ENCODE measurements at places on chromosomes 11 and 22.

DNA sequence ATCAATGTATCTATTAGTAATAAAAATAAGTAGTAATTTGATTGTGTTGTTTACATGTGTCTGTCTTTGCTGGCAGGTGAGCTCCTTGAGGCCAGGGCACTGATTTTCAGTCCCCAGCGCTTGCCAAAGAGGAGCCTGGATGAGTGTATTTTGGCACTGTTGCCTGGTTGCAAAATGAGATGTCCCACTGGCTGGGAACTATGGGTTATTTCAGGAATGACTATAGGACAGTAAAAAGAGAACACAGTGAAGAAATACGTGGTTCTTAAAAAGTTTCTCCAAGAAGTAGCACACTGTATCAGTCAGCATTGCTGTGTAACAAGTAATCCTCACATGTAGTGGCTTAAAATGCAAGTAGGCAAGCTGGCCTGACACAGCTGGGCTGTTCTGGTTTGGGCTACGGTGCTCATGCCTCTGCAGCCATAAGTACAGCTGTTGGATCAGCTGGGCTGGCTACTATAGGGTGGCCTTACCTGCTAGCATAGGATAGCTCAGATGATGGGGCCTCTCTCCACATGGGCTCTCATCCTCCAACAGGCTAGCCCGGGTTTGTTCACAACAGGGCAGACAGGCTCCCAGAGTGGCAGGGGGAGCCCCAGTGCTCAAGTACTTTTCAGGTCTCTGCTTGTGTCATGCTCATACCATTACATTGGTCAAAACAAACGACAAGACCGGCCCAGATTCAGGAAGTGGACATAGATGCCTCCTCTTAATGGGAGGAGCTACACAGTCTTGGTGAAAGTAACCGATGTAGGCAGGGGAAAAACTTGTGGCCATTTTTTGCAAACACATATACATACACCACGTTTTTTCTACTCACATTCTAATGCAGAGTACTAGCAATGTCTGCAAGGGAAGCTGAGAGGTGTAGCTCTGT lies 399.1 kb downstream of the LARGE1 start:
- DNase-seq: no peak

GRCh38 chr22:17284466-17284865 lies 65.2 kb upstream of the ADA2 start:
- DNase-seq: no peak

DNA sequence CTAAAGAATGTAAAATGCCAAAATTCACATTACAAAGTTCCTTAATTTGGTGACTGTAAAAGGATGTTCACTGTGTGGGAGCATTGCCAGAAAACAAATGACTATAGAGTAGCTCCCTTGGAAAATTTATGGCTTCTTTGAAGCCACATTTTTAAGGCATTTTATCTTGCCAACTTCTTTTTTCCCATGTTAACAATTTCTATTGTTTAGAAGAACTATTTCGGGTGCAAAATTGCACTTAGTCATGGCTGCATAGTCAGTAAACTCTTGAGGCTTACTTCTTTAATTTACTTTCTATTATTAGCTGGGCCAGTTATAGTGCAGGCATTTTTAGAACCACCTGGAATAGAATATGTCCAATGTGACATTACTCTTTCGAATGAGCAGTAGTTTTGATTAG lies 515.3 kb downstream of the JRKL start:
- peak; percentile 32 for DNase-seq

GRCh38 chr11:130523609-130524008 lies 75.2 kb downstream of the ADAMTS15 start:
- no peak for DNase-seq

DNA sequence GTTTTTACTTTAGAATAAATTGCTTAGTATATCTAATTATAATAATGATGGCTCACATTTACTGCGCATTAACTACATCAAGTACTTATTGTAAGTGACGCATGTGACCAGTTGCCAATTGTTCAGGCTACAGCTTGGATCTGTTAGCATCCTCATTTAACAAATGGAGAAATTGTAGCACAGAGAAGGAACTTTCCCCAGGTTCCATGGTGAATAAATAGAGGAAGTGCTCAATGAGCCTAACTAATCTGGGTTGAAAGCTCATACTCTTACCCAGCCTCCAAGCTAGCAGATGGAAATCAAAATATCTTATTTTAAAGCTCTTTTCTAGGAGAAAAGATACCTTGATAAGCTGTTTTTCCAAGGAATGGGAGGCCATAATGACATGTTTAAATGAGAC lies 19.8 kb downstream of the MMP27 start:
- no peak for DNase-seq

GRCh38 chr11:33828604-33829429 lies 54.5 kb upstream of the FBXO3 start:
- DNase-seq: peak; percentile 50

DNA sequence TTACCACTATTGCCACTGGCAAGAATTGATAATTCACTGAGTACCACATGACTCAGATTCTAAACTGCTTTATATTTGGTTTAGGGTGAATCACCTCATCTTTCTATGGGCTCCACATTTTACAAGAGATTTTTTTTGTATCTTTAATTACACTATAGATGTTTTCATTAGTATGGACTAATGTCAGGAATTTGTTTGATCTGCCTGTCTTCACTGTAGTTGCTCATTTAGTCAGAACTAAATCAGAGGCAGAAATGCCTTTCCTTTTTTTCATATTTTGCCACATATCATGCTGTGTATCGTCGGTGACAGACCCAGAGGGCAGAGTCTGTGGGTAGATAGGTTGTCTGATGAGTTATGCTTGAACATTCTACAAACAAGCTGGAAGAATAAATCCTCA lies 524.1 kb downstream of the METTL15 start:
- DNase-seq: no peak

DNA sequence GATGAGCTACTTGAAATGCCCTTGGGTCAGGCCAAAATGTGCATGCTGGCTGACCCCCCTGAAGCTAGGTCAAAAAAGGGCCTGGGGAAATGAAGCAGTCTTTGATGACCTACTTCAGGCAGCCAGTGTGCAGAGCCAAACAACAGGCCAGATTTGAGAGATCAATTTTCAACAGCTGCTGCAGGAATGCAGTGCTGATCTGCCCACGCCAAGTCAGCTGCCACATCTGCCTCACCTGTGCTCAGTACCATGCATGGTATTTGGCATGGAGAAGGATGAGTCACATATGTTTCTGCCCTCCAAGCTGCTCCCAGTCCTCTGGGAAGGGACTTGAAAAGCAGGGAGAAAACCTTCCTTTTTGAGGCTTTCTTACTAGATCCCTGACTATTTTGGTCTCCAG lies 35.8 kb downstream of the MTNR1B start:
- peak; percentile 8 for DNase-seq

GRCh38 chr11:72336163-72336562 lies 92.2 kb upstream of the PHOX2A start:
- no peak for DNase-seq

DNA sequence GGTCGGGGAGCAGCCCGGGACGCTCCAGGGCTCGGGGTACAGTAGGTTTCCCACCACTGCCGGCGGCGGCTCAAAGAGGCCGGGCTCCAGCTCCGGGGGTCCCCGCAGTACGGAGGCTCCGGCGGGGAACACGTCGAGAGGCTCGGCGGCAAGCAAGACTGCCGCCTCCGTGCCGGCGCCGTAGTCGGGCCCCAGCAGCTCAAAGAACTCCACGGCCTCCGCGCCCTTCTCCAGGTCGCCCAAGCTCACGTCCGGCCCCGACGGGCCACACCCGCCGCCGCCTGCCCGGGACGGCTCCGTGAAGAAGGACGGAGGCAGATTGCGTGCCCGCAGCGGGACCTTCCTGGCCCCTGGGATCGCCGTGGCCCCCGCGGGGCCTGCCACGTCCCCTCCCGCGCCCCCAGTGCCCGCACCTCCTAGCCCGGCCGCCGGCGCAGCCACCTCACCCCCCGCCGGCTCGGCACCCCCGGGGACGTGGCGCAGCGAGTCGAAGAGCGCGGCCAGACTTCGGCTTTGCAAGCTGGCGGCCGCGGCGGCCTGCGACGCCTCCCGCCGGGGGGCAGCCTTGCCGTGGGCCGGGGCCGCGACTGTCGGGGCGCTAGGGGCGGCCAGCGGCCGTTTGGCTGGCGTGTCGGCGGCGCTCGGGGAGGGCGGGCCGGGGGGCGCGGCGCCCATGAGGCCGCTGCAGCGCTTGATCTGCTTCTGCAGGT lies 775 bp downstream of the FAM181B start:
- peak; percentile 36 for DNase-seq

- no peak for DNase-seq
Observed at GRCh38 chr22:35381424-35382009, 621 bp downstream of the HMOX1 start.

GRCh38 chr22:35567351-35568141 lies 26.9 kb downstream of the RASD2 start:
- no peak for DNase-seq

DNA sequence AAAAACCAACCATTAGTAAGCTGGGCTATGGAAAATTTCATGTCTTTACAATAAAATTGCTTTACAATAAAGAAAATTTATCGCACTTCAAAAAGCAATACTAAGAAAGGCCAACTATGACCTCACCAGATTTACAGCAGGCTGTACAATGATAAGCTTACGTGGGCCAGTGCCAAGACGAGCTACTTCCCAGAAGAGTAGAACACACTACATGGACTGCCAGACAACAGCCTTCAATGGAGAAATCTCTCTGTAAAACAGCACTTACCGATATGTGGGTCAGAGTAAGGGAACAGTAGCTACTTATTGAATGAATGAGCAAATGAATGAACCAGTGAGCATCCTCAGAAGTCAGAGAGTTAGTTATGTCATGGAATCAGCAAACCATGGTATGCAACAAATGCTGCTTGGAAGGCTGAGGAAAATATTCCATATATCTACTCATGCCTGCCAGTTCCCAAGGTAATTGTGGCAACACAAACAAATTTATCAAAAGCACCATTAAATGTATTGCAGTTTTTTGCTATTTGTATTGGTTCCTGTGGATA lies 74.4 kb downstream of the SLC36A4 start:
- DNase-seq: no peak

DNA sequence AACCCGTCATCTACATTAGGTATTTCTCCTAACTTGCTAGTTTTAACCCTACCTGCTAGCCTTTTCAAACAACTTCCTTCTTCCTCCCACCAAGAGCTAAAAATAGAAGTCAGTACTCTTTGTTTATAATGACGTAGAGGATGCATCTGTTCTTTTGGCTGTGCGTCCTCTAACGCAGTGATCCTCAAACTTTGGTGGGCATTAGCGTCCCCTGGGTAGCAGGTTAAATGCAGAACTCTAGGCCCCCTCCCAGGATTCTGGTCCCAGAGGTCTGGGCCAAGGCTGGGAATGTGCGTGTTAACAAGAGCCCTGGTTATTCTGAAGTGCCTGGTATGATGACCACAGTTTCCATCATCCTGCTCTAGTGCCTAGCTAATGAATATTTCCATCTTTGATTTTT lies 67.6 kb downstream of the BARX2 start:
- no peak for DNase-seq

DNA sequence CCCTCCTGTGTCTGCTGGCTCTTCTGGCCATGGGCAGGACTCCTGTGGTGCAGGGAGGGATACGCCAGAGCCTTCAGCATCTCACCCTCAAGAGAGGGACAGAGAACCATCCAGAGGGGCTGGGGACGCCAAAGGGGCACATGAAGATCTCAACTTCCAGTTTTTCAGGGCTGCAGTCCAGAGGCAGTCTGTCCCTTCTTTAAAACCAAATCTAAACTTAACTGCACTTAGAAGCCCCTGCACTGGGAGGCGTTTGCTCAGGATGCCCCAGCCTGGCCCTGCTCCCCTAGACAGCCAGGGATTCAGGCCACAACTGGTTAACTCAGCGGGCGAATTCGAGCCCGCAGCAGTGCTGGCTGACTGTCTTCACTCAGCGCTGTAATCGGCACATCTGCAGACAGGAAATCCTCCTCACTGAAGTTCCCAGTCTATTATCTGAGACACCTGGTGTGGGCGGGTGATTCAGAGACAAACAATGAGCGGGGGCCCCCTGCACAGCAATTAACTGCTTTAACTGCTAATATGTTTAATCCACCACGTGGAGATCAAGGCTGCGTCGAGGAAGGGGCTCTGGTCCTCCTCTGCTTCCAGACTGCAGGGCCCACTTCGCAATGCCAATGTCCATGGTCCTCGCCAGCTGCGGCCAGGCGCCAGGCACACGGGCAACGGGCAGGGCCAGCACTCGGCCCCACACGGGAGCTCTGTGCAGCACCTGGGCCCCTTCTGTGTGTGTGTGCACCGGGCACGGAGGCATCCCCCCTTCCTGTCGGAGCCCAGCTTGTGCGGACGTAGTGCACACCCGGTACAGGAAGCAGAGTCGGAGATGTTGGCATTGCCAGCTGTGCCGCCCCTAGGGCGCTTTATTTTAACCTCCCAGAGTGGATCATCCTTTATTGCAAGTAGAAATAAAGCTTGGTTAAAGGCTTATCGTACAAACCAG lies 36.9 kb upstream of the GNB1L start:
- DNase-seq: no peak

- no peak for DNase-seq
Observed at GRCh38 chr11:60005360-60005759, 11.6 kb upstream of the OOSP4B start.

DNA sequence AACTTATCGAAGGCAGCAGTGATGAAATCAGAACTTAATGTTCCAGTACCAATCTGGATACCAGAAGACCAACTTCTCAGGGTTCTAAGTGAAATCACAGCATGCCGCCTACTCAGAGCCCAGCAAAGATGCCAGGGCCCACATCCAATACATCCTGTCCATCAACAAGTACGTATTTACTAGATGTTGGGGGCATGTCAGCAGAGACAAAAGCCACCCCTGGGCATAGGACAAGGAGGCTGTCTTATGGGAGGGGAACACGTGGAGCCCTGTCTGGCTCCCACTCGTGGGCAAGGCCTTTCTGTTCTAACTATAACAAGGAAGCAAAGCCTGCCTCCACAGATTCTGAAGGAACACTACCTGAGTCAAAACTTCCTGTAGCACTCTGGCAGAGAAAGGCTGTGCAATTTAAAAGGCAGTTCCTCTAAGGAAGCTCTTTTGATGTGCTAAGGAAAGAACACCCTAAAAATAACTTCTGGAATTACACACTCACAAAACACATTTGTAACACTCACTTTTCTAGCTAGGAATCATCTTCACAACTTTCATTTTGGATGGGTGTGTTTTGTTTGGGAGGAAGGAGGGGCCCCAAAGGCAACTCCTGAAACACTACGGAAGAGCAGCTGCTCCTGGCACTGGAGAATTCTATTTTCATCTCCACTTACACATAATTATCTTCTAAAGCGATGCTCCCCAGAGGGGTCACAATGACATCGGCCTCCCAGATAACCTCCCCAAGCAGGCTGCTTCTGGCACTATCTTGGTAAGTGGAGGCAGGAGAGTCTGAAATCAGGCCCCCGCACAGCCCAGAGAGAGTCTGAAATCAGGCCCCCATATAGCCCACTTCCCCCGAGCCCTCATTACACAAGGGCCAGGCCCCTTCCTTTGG lies 14.2 kb downstream of the SMCO4 start:
- DNase-seq: no peak

GRCh38 chr11:76653674-76654284 lies 16.8 kb downstream of the LRRC32 start:
- peak; percentile 27 for DNase-seq
